ENCODE measurements at places on chromosomes 1 and 21. TPM values are rescaled to one million over a fixed set of nuclear protein-coding genes. Genes with fewer than 3 reads are reported as not detected.

CHI3L1 gene
- not detected for total RNA-seq

- no peak overlapping the region for H3K27ac ChIP-seq
- H3K4me1 ChIP-seq = no peaks in the 10 kb centered on the region
- H3K36me3 ChIP-seq = no peaks in the 10 kb centered on the region
- H3K4me3 ChIP-seq = no peak overlapping the region
- DNase-seq = no peak
Observed at GRCh38 chr1:51009381-51009780, 39.3 kb downstream of the CDKN2C start.

KRTAP19-1 gene
- total RNA-seq = not detected

GRCh38 chr1:176144526-176144925, 62.6 kb downstream of the COP1 start:
- H3K36me3 ChIP-seq = peaks cover 69% of the 10 kb centered on the region
- H3K4me1 ChIP-seq = peaks cover 4% of the 10 kb centered on the region
- no peak for DNase-seq
- no peak overlapping the region for H3K27ac ChIP-seq
- H3K4me3 ChIP-seq = no peak overlapping the region

- peak overlapping the region; percentile 68 for H3K4me3 ChIP-seq
- H3K36me3 ChIP-seq = no peaks in the 10 kb centered on the region
- peaks cover 69% of the 10 kb centered on the region for H3K4me1 ChIP-seq
- peak overlapping the region; percentile 94 for H3K27ac ChIP-seq
Observed at GRCh38 chr1:156505679-156506298, 5.2 kb upstream of the MEF2D start.

ADCY10 gene
- total RNA-seq = 0.09 TPM

DNA sequence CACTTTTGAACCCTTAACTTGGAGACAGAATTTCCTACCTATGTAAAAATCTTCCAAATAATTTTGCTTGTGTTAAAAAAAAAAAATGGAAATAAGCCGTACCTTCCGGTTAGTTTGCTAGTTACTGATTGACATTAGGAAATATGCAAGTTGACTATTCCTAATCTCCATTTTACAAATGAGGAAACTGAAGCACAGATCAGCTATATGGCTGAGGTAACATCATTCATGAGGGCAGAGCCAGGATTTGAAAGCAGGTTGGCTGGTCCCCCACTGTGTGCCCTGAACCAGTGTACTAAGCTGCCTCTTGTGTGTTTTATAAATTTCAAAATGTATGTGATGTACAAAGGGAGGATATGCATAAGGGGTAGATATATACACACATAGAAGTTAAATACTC, 29.6 kb downstream of the BACE2 start:
- no peak overlapping the region for H3K4me3 ChIP-seq
- H3K4me1 ChIP-seq = no peaks in the 10 kb centered on the region
- no peaks in the 10 kb centered on the region for H3K36me3 ChIP-seq
- no peak for DNase-seq

DNA sequence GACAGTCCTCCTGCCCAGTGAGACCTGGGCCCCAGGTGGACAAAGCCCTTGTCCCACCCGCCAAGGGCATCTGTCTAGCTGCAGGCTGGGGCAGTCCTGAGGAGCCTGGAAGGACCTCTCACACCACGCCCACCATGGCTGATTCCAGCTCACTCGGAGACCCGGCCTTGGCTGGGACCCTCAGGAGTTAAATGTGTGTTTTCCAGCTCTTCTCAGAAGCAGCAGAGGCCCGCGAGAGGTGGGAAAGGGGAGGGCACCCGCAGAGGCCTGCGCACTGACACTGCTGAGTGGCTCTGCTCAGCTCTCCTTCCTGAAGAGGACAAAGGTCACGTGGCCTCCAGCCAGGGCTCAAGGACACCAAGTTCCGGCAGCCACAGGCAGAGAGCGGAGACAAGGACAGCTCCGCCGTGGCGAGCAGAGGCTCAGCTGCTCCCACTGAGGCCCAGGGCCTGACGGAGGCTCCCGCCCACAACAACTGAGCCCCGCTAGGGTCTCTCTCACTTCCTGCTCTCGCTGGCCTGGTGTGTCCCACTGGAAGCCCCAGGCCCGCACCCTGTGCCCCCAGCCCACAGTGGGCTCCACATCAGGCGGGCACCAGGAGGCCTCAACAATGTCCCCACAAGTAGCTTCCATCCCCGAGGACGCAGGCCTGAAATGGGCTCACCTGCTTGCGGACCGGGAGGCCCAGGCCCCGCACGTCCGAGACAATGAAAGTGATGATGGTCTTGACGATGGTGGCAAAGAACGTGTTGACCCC, 16.9 kb downstream of the SLC19A1 start:
- no peaks in the 10 kb centered on the region for H3K27me3 ChIP-seq
- no peak overlapping the region for H3K4me3 ChIP-seq
- no peak overlapping the region for H3K27ac ChIP-seq
- H3K4me1 ChIP-seq = no peaks in the 10 kb centered on the region

DNA sequence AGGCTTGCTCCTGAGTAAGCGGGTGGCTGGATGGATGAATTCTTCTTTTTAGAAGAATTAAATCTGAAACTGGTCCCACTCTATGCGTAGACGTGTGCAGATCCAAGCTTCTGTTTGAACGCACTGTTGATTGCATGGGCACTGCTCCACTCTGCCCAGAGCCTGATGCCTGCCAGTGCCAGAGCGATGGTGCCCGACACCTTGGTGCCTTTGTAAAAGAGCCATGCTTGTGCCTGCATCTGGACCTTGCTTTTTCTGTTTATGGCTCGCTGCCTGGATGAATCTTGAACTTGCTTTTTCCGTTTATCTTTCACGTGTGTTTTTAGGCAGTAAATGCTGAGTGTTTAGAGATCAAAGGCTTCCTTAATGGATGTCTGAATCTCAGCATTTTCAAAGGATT, 15.0 kb upstream of the PWP2 start:
- no peak overlapping the region for H3K4me3 ChIP-seq
- DNase-seq = no peak
- no peak overlapping the region for H3K27ac ChIP-seq
- H3K4me1 ChIP-seq = peaks cover 30% of the 10 kb centered on the region
- H3K36me3 ChIP-seq = peaks cover 54% of the 10 kb centered on the region

SMPDL3B gene
- total RNA-seq = 0.37 TPM

- no peaks in the 10 kb centered on the region for H3K27me3 ChIP-seq
- H3K4me3 ChIP-seq = no peak overlapping the region
- no peak overlapping the region for H3K27ac ChIP-seq
- DNase-seq = no peak
Observed at GRCh38 chr1:218863987-218864386, 309.7 kb upstream of the LYPLAL1 start.

GJC2 gene
- total RNA-seq = 0.55 TPM

GRCh38 chr1:205668951-205669340, 11.4 kb downstream of the SLC45A3 start:
- peaks cover 4% of the 10 kb centered on the region for H3K27me3 ChIP-seq
- no peaks in the 10 kb centered on the region for H3K4me1 ChIP-seq
- no peak overlapping the region for H3K4me3 ChIP-seq
- H3K27ac ChIP-seq = no peak overlapping the region
- DNase-seq = no peak

PLA2G2C gene
- total RNA-seq = 0.30 TPM

- no peaks in the 10 kb centered on the region for H3K27me3 ChIP-seq
- peaks cover 6% of the 10 kb centered on the region for H3K4me1 ChIP-seq
- no peak overlapping the region for H3K27ac ChIP-seq
- no peak for DNase-seq
- H3K4me3 ChIP-seq = no peak overlapping the region
Observed at GRCh38 chr21:32474179-32475059, 61.9 kb downstream of the EVA1C start.

DNA sequence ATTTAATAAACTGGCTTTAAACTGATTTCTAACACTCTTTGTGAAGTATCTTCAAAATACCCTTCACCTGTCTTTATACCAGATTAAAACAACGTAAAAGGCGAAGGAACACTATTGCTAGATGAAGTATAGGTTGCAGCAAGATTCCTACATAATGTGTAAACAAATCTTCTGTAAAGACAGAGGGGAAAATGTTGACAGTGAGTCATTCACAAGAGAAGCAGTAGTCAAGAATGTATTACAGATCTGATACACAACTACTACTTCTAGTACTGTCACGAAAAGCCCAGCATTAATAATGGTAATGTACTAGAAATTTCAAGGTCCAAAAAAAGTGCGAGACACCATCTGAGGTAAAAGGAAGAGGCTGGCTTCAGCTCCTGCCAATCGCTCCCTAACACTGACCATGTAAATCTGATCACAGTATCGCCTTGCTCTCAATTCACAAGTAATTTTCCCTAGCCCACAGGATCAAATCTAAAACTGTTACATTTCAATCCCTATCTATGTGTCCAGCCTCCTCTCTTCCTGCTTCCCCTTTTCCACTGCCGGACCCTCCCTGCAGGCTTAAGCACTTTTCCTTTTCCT, 290.4 kb downstream of the AKT3 start:
- no peaks in the 10 kb centered on the region for H3K27me3 ChIP-seq
- no peak overlapping the region for H3K4me3 ChIP-seq
- H3K4me1 ChIP-seq = no peaks in the 10 kb centered on the region
- H3K27ac ChIP-seq = no peak overlapping the region
- H3K36me3 ChIP-seq = peaks cover 13% of the 10 kb centered on the region
- DNase-seq = no peak

- H3K27ac ChIP-seq = no peak overlapping the region
- H3K4me3 ChIP-seq = no peak overlapping the region
- H3K4me1 ChIP-seq = peaks cover 42% of the 10 kb centered on the region
- no peaks in the 10 kb centered on the region for H3K27me3 ChIP-seq
- peaks cover 8% of the 10 kb centered on the region for H3K36me3 ChIP-seq
Observed at GRCh38 chr1:27139980-27140379, 14.9 kb downstream of the SLC9A1 start.

GRCh38 chr1:53086491-53087070, 24.6 kb downstream of the PODN start:
- no peak overlapping the region for H3K27ac ChIP-seq
- H3K4me1 ChIP-seq = no peaks in the 10 kb centered on the region
- no peak overlapping the region for H3K4me3 ChIP-seq
- DNase-seq = no peak
- H3K36me3 ChIP-seq = no peaks in the 10 kb centered on the region

- H3K4me3 ChIP-seq = no peak overlapping the region
- no peaks in the 10 kb centered on the region for H3K27me3 ChIP-seq
- DNase-seq = no peak
- H3K27ac ChIP-seq = no peak overlapping the region
- H3K36me3 ChIP-seq = no peaks in the 10 kb centered on the region
Observed at GRCh38 chr1:240170266-240170665, 78.6 kb downstream of the FMN2 start.

DNA sequence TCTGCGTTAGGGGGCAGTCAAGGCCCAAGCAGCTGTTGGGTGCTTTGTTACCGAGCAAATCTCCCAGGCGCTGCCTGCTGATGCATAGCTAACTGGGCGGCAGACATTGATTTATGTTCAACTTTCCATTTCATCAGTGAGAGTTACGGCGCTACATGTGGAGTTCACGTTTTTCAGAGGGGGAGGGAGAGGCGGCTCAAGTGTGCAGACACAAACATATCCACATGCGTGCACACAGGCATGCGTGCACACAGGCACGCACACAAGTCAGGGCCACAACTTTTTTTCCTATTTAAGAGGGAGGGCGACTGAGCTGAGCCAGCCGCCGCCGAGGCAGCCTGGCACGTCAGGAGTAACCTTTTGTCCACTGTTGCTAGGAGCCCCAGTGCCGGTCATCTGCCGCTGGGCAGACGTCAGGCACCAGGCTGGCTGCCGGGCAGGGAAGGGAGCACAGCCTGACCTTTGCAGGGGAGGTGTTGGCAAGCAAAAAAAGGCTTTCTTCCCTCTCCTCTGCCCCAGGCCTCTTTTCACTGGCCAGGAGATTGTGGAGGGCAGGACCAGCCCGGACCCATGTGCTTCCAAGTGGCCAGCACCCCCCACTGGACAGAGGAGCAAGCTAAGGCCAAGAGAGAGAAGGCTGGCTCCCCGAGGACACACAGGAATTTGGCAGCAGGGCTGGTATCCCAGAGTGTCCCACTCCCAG, 73.3 kb downstream of the MRPL37 start:
- H3K36me3 ChIP-seq = peaks cover 11% of the 10 kb centered on the region
- H3K4me1 ChIP-seq = peaks cover 37% of the 10 kb centered on the region
- H3K4me3 ChIP-seq = no peak overlapping the region
- H3K27me3 ChIP-seq = no peaks in the 10 kb centered on the region
- no peak overlapping the region for H3K27ac ChIP-seq

PODN gene
- total RNA-seq = not detected

ACTL8 gene
- total RNA-seq = not detected

NFASC gene
- total RNA-seq = 0.14 TPM

MNDA gene
- not detected for total RNA-seq

DNA sequence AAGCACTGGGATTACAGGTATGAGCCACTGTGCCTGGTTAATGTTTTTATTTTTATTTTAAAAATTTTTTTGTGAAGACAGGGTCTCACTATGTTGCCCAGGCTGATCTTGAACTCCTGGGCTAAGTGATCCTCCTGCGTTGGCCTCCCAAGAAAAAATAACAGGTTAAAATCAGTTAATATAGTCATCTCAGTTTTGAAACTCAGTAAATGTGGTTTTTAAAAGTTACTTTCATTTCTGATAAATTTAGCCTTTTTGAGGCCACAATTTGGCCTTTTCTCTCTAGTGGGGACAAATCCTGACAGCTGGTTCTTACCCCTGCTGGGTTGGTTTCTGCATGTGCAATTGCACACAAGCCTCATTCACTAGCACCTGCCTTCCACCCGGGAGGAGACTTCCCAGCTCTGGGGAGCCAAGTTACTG, 13.3 kb downstream of the PMF1 start:
- H3K4me3 ChIP-seq = no peak overlapping the region
- no peaks in the 10 kb centered on the region for H3K27me3 ChIP-seq
- peak overlapping the region; percentile 83 for H3K27ac ChIP-seq
- H3K4me1 ChIP-seq = peaks cover 50% of the 10 kb centered on the region

DNA sequence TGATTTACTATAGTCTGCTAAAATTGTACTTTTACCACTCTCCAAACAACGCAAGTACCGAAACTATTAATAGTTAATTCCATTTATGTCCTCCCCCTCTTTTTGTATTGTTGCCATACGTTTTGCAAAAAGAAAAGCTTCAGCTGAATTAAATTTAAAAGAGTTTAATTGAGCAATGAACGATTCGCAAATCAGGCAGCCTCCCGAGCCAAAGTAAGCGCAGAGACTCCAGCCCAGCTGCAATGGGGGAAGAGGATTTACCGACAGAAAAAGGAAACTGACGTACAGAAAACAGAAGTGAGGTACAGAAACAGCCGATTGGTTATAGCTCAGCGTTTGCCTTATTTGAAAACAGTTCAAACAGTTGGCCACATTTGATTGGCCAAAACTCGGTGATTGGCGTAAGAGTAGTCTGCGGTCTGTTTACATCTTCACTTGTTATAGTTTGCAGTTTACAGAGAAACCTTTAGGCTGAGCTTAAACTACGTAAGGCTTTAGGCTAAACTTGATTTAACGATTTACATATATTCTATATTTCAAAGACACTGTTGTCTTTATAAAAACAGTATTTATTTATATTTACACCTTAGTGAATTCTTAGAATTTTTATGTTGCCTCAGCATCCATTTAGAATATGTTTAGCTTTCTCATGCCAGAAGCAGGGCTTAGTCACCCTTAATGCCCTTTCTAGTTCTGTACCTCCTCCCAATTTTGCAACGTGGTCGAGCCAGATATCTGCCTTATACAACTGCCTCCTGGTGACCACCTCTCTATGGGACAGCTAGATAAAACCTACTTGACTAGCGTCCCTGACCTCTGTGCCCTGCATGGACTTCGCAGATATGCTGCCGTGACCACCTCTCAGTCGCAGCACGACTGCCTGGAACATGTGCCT, 23.8 kb downstream of the CR1 start:
- peaks cover 21% of the 10 kb centered on the region for H3K27me3 ChIP-seq
- no peak overlapping the region for H3K4me3 ChIP-seq
- no peaks in the 10 kb centered on the region for H3K4me1 ChIP-seq
- no peak overlapping the region for H3K27ac ChIP-seq
- DNase-seq = no peak
- no peaks in the 10 kb centered on the region for H3K36me3 ChIP-seq

GRCh38 chr1:86477256-86477655, 8.5 kb downstream of the CLCA1 start:
- no peaks in the 10 kb centered on the region for H3K4me1 ChIP-seq
- peaks cover 7% of the 10 kb centered on the region for H3K27me3 ChIP-seq
- H3K4me3 ChIP-seq = no peak overlapping the region
- no peak for DNase-seq

Measured in activated T-helper 2 cell treated with anti-CD3 and anti-CD28 coated beads, Interferon-gamma antibody, Interleukin-2, Interleukin-4, amounts not matched to agents 10 μg/mL and 5 μg/mL and 100 μg/mL, durations not matched to agents 14 hours and 24 hours and 36 hours (primary cell).